ENCODE measurements at places on chromosomes 1 and 21. TPM values are rescaled to one million over a fixed set of nuclear protein-coding genes. Genes with fewer than 3 reads are reported as not detected.

GSTM2 gene
- 18.7 TPM for total RNA-seq

SLC1A7 gene
- total RNA-seq: 1.7 TPM

RHD gene
- not detected for total RNA-seq

CDC20 gene
- 170 TPM for total RNA-seq

NBPF6 gene
- total RNA-seq: not detected

GRCh38 chr1:166490437-166490991 is 323.7 kb upstream of the FAM78B start:
- no peak for DNase-seq

GRCh38 chr1:84540759-84541158 is 33.5 kb downstream of the CTBS start:
- DNase-seq: no peak

- peak; percentile 86 for DNase-seq
These were observed 16.0 kb downstream of the VANGL2 start for GRCh38 chr1:160416369-160416768.

DNA sequence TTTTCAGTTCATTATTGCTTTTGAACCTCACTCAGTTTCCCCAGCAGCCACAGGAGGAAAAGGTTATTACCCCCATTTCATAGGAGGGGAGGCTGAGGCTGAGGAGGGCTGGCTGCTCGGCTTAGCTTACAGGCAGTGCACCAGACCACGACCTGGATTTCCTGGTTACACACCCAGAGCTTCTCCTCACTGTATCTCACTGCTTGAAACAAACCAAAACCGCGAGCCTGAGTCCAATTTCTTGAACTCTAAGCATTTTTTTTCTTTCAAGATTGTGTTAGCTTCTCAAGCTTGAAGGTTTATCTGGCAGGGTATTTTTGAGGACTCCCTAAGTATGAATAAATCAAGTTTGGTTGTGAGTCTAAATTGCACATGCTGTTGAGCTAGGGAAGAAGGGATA is 188.9 kb upstream of the EDN2 start:
- no peak for DNase-seq

DNA sequence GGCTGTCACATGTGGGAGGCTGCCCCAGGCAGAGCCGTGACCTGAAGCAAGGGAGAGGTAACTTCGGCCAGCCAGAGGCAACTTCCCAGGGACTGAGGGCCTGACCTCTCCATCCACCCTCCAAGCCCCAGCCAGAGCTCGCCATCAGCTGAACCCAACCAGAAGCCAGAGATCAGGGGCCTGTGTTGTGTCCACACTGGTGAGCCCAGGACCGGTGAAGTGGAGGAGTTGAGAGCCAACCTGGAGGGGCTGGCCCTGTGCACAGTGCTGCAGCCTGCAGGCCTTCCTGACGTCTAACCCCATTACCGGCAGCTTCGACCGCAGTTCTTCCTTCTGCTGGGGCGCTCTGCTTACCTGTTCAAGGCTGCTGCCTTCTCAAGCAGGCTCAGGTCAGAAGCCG is 19.6 kb upstream of the PDE9A start:
- peak; percentile 42 for DNase-seq
